Left colon (tissue), 2 donors: ENCODE measurements at places on chromosomes 4 and X. TPM values are rescaled to one million over a fixed set of nuclear protein-coding genes. Genes with fewer than 3 reads are reported as not detected.
A peak's percentile ranks its signal among the peaks of the same experiment; 100 is the strongest.

DNA sequence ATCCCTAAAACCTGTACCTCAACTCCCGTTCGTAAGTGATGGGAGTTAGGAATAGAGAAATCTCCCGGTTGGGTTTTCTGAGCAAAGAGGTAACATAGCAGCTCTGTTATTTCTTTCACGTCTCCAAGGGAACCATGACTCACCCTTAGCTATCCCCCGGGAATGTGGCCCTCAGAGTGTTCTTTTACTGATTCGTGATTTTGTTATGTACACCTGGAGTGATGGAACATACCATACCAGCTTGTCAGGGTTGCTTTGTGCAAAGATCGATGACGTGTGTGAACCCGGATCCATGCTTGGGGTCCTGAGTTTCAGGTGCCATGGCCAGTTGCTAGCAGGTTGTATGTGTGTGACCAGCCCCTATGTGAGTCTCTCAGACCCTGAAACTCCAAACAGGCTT, 52.6 kb downstream of the HPRT1 start:
- no peak for DNase-seq

GRCh38 chr4:53706422-53707032, 115.2 kb upstream of the LNX1 start:
- no peak for DNase-seq

GRCh38 chr4:186144946-186145569, 40.6 kb downstream of the FAM149A start:
- DNase-seq = peak; percentile 37

DNA sequence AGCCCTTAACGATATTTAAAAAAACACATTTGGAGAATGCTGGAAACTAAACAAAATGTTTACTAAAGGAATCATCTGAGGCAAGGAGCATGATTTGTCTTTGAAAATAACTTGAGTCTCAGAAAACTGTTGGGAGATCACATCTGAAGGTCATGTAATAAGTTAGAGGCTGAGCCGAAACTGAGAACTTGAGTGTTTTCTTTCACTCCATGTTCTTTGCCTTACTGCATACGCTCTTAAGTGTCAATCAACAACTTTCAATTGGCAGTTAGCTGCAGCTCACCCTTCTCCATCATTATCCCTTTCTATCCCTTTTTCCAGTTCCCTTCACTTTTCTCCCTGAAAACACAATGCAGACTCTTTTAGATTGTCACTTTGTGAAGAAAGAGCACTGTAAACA, 216.2 kb downstream of the ADGRA3 start:
- no peak for DNase-seq

- no peak for DNase-seq
Measured at GRCh38 chr4:2370597-2371320, 47.7 kb downstream of the ZFYVE28 start.

Gene HPF1
- 10.2 TPM for total RNA-seq

DNA sequence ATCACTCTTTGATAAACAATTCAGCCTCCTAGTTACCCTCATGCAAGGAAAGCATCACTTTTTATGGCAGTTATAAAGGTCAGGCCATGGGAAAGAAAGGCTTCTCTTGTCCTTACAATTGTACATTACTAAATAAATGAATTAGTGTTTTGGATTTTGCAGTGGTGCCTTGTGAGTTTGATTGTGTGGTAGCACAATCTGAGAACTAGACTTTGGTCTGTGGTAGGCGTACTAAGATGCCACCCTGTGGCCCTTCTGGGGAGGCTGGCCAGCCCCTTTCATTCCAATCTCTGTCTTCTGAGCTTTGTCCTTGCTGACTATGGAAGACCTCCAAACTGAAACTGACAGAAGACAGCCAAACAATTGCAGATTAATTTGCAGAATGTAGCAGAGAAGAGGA, 14.6 kb upstream of the HNRNPD start:
- no peak for DNase-seq

GRCh38 chr4:1471443-1472147, 65.4 kb upstream of the NKX1-1 start:
- no peak for DNase-seq

Gene MGARP
- not detected for total RNA-seq

DNA sequence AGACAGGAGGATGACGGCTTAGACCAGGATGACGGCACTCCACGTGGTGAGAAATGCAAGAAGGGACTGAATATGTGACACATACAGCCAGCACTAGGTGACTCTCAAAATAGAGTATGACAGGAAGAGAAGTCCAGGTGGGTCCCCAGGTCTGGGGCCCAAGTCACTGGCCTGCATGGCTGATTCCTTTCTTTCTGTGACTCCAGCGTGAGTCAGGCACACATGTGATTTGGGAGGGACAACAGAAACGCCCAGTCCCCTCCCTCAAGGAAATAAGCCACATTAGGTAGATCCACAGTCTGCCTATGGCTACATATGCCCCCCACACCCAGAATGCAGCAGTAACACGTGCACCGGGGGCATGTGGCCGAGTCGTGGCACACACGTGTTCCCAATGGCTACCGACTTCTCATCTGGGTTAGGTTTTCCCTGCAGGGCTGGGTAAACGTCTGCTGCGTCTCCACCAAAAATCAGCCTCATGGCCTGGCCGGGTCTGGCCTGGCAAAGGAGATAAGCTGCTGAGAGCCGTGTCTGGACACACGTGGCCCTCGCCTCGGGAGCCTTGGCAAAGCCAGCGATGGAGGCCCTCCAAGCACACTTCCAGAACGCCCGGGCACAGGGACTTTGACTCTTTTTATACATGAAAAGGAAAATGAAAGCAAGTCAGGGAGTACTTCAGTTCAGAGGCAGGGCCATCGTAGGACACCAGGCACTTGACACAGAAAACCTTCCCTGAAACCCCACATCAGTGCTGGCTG, 19.3 kb downstream of the SEL1L3 start:
- peak; percentile 60 for DNase-seq

Gene FAM241A
- 1.6 TPM for total RNA-seq

GRCh38 chr4:61298178-61298740, 98.1 kb downstream of the ADGRL3 start:
- no peak for DNase-seq

Gene PRDM8
- total RNA-seq = 0.64 TPM

Gene NUDT11
- 1.7 TPM for total RNA-seq

DNA sequence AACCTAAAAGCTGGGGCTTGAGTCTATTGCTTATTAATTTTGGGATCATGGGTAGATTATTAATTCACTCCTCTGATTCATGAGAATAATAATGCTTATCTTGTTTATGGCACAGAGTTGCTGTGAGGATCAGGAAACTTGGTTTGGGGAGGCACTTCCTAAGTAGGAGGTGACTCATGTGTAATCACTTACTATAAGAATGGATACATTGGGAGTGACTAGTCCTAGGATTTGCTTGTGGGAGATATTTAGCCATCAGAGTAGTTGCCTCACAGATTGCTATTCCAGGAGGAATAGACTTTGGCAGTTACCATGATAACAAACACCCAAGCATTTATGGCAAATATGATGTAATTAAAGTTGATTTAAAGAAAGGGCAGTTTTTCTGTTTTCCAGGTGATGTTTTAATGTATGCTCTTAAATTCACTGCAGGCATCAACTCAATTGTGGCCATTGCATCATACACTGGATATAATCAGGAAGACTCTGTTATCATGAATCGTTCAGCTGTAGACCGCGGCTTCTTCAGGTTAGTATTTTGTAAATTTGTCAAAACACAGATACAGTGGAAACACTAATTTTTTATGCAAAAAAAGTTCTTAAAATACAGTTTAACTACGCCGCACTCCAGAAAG, 41.9 kb downstream of the POLR2B start:
- DNase-seq = no peak

DNA sequence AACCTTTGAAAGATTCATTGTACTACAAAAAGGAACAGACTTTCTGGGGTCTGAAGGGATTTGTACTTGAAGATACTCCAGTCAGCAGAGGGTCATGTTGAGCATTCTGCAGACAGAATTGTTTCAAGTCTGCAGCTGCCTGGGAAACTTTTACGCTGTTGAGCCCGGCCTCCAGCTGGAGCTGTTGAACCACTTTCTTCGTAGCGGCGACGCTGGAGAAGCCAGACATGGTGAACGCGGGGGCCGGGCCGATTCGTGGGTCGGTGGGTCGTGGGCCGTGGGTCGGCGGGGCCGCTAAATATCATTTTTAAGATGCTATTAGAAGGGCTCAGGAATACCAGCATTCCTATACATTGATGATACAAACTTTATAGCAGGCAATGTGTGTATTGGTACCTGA, 12.0 kb upstream of the RTL9 start:
- no peak for DNase-seq

- no peak for DNase-seq
Measured at GRCh38 chr4:89373394-89373793, 65.8 kb upstream of the GPRIN3 start.

GRCh38 chr4:42357325-42357724, 40.0 kb upstream of the SHISA3 start:
- DNase-seq = no peak

DNA sequence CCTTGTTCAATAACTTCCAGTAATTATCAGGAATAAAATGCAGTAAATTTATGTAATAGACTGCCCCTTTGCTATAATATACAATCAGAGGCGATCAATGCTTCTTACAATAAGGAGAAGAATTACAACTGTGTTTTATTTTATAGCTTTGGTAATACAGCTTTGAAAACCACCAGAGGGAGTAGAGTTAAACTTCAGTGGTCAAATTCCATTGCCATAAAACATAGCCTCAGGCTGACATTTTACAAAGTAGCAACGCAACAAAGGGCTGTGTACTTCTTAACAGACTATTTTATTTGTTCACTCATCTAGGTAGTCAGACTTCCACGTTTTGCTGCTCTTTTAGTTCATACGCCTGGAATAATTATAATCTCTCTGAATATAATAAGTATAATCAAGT, 58.5 kb downstream of the TEX13C start:
- DNase-seq = no peak

Gene TRIM2
- 123 TPM for total RNA-seq

Gene SOWAHD
- total RNA-seq = 3.5 TPM

DNA sequence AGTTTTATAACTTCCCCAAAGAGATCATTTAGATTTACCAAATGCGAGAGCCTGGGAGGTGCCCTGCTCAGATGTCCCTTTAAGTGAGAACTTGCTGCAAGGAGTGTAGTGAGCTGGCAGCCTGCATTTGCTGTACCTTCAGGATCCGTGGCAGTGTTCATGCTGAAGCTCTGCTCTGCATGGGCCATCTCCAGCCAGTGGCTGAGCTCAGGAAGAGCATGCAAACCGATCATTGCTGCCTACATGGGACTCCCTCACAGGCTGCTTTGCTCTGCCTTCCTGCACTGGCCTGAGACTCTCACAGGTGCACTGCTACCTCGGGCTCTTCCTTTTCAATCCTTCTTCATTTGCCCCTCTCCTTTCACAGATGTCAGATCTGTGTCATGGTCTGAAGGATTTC, 152.0 kb upstream of the SFRP2 start:
- no peak for DNase-seq

Gene NXF2
- total RNA-seq = not detected

Gene MORC4
- total RNA-seq = 11.3 TPM

DNA sequence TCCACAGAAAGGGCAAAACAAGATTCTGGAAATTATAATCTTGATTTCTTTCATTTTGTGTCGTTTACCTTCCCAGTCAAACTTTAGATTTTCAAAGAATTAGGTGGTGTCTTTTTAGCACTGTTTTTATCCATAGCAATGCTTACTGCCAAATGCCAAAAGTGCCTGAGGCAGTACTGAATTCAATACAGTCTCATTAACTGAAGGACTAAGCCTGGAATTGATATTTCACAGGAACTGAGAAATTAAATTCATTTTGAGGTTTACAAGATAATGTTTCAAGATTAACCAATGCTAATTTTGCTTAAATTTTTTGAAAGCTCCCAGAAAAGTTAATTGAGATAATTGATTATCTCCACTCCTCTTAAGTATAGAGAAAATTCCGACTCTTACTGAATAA, 68.8 kb upstream of the ARHGAP24 start:
- no peak for DNase-seq
